ENCODE measurements at places on chromosomes 11 and 22.

DNA sequence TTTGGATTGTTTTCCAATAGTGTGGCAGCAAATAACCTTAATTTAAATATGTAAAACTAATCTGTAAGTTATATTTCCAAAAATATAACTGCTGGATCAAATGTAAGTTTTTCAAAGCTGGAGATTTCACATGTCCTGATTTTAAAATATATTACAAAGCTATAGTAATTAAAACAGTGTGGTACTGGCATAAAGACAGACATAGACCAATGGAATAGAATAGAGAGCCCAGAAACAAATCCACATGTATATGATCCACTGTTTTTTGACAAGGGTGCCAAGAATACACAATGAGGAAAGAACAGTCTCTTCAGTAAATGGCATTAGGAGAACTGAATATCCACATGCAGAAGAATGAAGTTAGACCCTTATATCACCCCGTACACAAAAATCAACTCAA lies 4.0 kb downstream of the OR4X2 start:
- no peak for DNase-seq

DNA sequence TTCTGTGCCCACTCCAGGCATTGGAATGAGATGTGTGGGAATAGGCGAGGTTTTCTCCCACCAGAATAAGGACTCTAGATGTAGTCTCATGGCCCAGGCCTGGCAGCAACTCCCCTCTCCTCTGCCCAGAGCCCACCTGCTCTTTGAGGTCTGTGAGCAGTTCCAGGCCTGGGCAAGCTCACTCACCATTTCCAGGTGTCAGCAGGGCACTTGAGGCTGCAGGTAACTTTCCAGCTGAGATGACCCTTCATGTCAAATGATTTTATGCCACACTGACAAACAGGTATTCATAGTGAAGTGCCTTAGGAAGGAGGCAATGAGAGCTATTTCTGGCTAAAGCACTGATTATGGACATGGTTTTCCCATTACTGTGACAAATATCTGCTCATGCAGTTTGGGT lies 123.3 kb upstream of the CCDC90B start:
- DNase-seq = no peak

GRCh38 chr11:111081021-111081511 lies 164.5 kb upstream of the POU2AF2 start:
- no peak for DNase-seq

- DNase-seq = no peak
Observed at GRCh38 chr11:65506772-65507505, 8.1 kb downstream of the MALAT1 start.

DNA sequence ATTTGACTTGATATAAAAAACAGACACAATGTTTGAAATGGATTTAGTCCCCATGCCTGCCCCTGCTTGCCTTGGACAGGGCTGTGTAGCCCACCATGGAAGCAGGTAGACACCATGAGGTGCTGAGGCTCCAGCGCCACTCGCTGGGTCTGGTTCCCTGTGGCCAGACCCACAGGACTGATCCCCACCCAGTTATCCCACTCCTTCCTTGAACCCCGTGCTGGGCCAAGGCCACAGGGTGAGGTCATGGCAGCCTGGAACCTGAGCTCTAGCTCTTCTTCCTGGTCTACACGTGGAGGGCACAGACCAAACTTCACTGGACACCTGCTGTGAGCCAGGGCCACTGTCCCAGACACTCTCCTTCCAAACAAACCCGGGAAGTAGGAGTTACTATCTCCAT lies 42.5 kb downstream of the GAB4 start:
- DNase-seq = no peak

DNA sequence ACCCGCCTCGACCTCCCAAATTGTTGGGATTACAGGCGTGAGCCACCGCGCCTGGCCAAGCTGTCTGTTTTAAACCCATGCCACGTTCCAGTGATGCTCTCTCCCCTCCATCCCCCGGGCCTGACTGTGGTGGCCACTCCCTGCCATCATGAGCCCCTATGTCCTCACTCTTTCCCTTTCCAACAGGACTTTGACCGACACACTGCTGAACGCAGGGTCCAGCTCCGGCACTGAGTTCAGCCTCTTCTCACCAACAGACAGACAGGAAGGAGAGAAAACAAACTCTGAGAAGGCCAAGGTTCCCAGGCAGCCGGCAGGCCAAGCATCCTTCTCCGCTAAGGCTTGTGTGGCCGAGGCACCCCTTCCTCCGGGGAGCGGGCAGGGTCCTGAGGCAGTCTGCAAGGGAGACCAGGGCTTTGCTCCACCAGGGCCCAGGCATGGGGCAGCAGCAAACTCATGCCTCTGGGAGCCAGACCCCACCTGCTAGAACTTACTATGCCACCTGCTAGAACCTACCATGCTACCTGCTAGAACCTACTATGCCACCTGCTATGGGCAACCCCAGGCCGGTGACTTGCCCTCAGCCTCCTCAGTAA lies 152.7 kb downstream of the CRYBB2 start:
- DNase-seq = no peak

DNA sequence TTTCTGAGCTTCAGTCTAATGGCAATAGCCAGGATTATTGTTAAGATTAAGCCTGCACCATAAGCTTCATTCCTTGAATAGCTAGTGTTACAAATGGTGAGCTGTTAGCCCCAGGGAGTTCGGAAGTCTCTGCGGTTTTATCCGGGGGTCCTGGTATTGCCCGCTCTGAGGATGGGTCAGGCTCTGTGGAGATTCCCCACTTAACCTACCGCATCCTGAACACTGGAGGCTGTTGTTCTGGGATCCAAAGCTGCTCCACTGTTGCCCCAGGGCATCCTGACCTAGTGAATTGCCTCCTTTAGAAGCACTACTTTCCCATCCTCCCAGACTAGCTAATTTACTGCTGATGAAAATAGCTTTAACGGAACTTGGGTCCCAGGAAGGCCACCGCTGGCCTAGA lies 14.5 kb upstream of the PEX26 start:
- DNase-seq = peak; percentile 100

GRCh38 chr11:45993531-45994001 lies 71.1 kb downstream of the LARGE2 start:
- DNase-seq = peak; percentile 42

DNA sequence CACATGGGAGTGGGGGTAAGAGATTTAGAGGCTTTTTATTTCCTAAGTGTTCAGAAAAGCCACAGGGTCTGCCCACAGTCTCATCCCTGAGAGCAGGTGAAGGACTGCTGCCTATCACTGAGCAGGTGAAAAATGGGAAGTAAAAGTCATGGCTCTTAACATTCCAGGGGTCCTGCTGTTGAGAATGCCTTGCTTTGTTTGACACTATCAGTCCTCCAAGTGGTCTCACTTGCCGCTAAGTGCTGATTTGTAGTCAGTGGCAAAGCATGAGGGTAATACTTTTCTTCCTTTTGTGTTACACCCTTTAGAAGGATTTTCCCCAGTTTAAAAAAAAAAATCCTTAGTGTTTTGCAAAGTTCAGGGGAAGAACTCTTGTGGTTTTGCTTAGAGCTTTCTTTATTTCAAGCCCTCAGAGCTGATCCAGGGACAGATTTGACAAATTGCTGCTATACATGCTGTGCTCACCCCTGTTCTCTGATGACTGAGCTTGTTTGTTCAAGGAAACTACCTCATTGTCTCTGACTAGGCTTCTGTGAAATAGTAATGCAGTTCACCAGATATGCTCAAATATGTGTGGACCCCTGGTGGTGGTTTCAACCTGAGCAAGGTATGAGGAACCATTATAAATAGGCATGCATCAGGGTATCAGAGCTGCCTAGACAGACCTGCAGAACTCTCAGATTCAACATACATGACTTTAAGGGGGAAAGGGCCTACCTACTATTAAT lies 141.0 kb downstream of the ARHGAP42 start:
- DNase-seq = no peak

DNA sequence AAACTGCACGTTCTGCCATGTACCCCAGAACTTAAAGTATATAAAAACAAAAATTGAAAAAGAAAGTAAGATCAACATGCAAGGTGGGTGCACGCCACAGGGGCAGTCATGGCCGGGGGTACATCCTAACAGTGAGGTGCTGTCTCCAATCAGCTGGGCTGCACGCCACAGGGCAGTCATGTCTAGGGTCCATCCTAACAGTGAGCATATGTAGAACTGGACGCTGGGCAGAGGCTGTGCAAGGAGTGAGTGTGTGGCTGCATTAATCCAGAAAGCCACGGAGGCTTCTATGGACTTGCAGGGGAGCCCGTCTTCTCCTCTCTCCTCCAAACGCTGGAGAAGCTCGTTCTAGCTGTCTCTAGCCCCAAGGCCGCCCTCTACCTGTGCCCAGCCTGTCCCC lies 1105.0 kb downstream of the BRD1 start:
- DNase-seq = no peak

GRCh38 chr11:9656864-9657263 lies 7.0 kb upstream of the SWAP70 start:
- DNase-seq = no peak

GRCh38 chr11:73559743-73560142 lies 38.2 kb downstream of the FAM168A start:
- DNase-seq = no peak

- DNase-seq = no peak
Observed at GRCh38 chr22:37618674-37619073, 10.0 kb downstream of the GGA1 start.

GRCh38 chr22:38873469-38874411 lies 1.7 kb upstream of the CBX6 start:
- DNase-seq = no peak

- DNase-seq = no peak
Observed at GRCh38 chr11:69260622-69261021, 33.3 kb upstream of the MYEOV start.

GRCh38 chr11:25863986-25864385 lies 467.9 kb upstream of the ANO3 start:
- DNase-seq = no peak

- DNase-seq = no peak
Observed at GRCh38 chr11:28728666-28729065, 620.5 kb downstream of the METTL15 start.

DNA sequence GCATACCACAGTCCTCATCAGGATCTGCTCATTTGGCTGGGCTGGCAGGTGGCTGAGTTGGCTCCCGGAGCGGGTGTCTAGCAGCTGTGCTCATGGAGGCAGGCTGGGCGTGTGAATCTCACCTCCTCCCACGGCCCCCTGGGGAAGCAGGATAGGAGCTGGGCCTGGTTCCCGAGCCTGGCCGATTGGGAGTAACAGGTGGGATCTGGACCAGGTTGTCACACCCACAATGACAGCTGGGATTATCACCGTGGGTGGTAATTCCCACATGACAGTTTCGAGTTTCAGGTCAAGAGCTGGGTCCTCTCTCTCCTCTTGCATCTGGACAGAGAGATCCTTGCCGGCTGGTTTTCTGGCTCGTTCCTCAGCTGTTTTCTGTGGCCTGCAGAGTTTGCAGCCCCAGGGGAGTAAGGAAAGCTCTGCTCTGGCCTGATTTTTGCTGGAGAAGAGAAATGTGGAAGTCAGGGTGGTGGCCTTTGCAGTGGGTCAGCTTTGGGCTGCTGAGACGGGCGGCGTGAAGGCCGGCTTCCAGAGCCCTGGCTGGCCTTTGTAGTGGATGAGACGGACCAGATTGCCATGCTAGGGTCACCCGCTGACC lies 57.0 kb downstream of the BCR start:
- DNase-seq = no peak

GRCh38 chr11:111539426-111540113 lies 950 bp upstream of the LAYN start:
- DNase-seq = no peak

GRCh38 chr22:42913874-42914510 lies 56.9 kb upstream of the ARFGAP3 start:
- no peak for DNase-seq

- no peak for DNase-seq
Observed at GRCh38 chr11:48107188-48107704, 109.4 kb upstream of the OR4B1 start.

GRCh38 chr11:119196833-119197483 lies 9.2 kb upstream of the CBL start:
- DNase-seq = peak; percentile 46

GRCh38 chr22:31106001-31106571 lies 1.3 kb downstream of the SELENOM start:
- no peak for DNase-seq

DNA sequence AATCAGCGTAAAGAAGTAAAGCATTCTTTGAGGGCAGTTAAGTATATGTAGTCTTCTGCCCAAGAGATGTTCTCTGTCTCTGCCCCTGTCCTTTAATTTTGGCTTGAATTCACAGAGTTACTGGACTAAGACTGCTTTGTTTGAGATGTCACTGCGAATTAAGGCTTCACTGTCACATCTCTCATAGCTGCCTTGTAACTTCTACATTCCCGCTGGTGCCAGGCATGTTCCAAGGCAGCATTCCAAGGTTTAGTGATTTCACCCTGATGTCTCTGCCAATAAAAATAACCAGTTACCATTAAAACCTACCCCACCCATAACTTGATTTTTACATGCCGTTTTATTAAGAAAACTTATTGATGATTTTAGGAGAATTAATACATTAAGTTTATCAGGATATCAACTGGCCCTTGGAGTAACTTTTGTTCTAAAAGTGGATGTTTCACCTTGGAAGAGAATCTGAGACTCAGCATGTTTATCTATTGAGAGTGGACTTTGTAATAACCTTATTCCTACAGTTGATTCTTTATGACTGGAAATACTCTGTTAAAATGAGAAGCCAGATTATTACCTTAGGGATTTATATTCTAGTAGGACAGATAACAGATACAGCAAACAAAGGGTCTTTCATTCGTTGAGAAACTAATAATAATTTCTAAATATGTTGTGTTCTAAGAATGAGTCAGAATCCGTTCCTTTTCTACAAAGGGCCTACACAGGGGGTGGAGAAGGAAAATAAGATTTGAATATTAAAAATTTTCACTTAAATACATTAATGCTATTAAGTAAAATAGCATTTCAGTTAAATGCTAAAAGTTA lies 110.2 kb downstream of the UVRAG start:
- DNase-seq = peak; percentile 41

DNA sequence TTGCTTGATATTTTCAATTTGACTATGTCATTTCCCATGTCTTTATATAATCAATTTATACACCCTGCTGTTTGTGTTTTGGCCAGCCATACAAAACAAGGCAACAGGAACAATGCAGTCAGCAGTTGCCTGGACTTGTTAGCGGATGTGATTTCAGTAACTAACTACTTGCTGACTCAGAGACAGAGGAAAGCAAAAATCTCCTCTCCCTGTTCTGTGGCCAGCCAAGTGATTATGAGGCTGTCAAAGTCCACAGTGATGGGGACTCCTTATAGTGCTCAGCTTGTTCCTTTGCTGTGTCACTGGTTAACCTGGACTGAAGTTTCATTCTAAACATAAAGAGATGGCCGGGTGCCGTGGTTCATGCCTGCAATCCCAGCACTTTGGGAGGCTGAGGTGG lies 32.6 kb upstream of the APLP2 start:
- DNase-seq = no peak

DNA sequence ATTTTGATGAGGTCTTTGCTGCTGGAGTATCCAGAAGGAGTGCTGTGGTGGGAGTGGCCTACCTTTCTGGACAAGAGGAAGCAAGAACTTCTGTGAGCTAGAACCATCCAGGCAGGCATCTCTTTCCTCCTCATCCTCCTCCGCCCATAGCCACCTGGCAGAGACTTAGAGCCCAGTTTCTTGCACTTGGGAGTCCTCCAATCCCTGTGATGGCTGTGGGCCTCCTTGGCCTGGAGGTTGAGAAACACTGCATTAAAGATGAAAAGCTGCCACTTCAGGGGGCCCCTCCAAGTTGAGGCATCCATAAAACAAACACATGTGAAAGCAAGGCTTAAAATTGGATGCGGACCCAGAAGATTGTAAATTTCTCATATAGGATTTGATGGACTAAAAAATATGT lies 110.3 kb downstream of the ZBTB16 start:
- DNase-seq = no peak

Measured in foreskin melanocyte (primary cell).